ENCODE measurements at places on chromosomes 2 and 18.

- no peaks in the 10 kb centered on the region for H3K36me3 ChIP-seq
- no peak overlapping the region for H3K27ac ChIP-seq
- no peak for DNase-seq
Observed at GRCh38 chr2:46336283-46336959, 39.2 kb downstream of the EPAS1 start.

- H3K27me3 ChIP-seq: no peaks in the 10 kb centered on the region
- peaks cover 13% of the 10 kb centered on the region for H3K4me1 ChIP-seq
- DNase-seq: no peak
Observed at GRCh38 chr2:35468245-35468644, 887.3 kb upstream of the CRIM1 start.

DNA sequence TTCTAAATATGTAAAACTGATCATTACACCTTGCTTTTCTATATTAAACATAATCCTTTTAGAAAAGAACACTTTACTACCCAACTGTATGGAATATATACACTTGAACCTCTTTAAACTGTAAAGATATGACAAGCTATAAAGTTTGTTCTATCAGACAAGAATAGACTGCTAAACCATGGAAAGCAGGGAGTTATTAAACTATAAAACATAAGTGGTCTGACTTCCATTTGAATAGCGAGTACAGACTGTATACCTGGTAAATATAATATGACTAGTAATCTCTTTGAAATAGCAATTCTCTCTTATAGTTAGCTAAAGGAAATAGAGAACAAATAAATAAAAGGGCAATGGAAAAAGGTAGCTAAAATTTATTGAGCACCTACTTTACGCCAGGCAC lies 125.7 kb downstream of the PRKRA start:
- H3K4me3 ChIP-seq: no peak overlapping the region
- H3K36me3 ChIP-seq: no peaks in the 10 kb centered on the region
- H3K27ac ChIP-seq: no peak overlapping the region
- peaks cover 20% of the 10 kb centered on the region for H3K4me1 ChIP-seq

GRCh38 chr2:186612555-186613440 lies 22.9 kb downstream of the ITGAV start:
- DNase-seq: no peak
- H3K27me3 ChIP-seq: no peaks in the 10 kb centered on the region
- H3K4me3 ChIP-seq: no peak overlapping the region
- H3K4me1 ChIP-seq: no peaks in the 10 kb centered on the region

GRCh38 chr2:108240966-108241365 lies 1.2 kb downstream of the SULT1C3 start:
- H3K4me1 ChIP-seq: no peaks in the 10 kb centered on the region
- H3K27me3 ChIP-seq: no peaks in the 10 kb centered on the region
- DNase-seq: no peak

DNA sequence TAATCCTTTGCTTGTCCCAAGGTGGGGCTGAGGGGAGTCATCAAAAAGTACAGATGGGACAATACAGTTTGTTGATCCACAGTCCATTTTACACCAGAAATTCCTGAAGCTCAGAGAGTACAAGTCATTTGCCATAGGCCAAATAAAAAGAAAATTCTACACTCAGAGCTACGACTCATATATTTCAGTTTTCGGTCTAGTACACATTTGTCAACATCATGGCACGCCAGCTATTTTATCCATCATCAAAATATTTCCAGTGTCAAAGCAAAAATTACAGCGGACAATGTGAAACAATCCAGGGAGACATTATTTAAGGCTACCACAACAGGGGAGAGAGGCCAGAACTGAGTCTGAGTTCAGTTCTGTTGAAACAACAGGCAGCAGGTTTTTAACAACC lies 587.5 kb upstream of the DSEL start:
- DNase-seq: no peak
- no peak overlapping the region for H3K27ac ChIP-seq
- no peaks in the 10 kb centered on the region for H3K36me3 ChIP-seq
- H3K27me3 ChIP-seq: no peaks in the 10 kb centered on the region
- H3K4me3 ChIP-seq: no peak overlapping the region

DNA sequence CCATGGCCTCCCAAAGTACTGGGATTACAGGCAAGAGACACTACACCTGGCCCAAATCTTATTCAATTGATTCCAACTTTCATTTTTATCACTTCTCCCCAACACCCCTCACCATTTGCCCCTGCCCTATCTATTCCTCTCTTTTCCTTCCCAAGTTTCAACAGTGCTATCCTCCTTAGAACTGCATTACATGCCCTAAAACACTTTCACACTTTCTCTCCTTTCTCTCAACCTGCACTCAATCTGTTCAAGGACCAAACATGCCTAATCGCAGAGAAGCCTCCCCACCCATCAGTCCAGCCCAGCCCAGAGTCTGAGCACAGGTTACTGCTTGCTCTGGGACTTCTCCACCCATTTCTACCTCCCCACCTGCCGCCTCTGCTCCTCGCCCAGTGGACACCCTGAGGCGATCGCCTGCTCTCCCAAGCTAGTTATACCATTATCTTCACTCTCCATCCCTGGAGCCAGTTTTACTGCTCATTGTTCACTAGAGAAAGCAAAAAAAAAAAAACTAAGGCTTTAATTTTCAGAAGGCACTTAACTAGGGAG lies 23.7 kb upstream of the DSG1 start:
- H3K36me3 ChIP-seq: no peaks in the 10 kb centered on the region
- H3K27ac ChIP-seq: no peak overlapping the region
- H3K4me1 ChIP-seq: no peaks in the 10 kb centered on the region
- DNase-seq: no peak
- no peak overlapping the region for H3K4me3 ChIP-seq

DNA sequence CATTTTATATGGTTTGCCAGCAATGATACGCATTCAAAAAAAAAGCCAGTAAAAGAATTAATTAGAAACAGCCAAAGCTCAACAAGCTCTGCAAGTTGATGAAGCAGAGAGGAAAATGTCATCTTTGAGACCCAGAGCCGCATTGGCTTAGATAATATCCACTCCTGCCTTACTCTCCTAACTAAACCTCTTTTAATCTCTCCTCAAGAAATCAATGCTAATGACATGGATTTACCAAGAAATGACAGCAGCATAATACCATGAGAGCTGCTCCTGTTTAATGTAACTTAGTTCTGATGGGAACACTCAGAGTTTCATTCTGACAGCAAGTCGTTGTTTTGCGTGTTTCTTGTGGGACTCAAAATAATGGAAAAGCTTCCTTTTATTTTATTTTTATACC lies 1099.4 kb upstream of the PIK3C3 start:
- no peaks in the 10 kb centered on the region for H3K27me3 ChIP-seq
- no peak for DNase-seq
- no peak overlapping the region for H3K27ac ChIP-seq
- H3K36me3 ChIP-seq: no peaks in the 10 kb centered on the region

- no peak for DNase-seq
- H3K4me1 ChIP-seq: no peaks in the 10 kb centered on the region
- H3K4me3 ChIP-seq: no peak overlapping the region
- H3K36me3 ChIP-seq: no peaks in the 10 kb centered on the region
- no peaks in the 10 kb centered on the region for H3K27me3 ChIP-seq
Observed at GRCh38 chr2:76849086-76849485, 673.1 kb downstream of the LRRTM4 start.

- no peak overlapping the region for H3K4me3 ChIP-seq
- H3K4me1 ChIP-seq: no peaks in the 10 kb centered on the region
- H3K27ac ChIP-seq: no peak overlapping the region
- no peaks in the 10 kb centered on the region for H3K36me3 ChIP-seq
Observed at GRCh38 chr2:146661473-146662096, 1183.2 kb upstream of the ACVR2A start.

GRCh38 chr2:127011796-127012195 lies 95.2 kb downstream of the BIN1 start:
- no peak overlapping the region for H3K27ac ChIP-seq
- no peaks in the 10 kb centered on the region for H3K4me1 ChIP-seq
- no peaks in the 10 kb centered on the region for H3K27me3 ChIP-seq
- DNase-seq: no peak
- no peak overlapping the region for H3K4me3 ChIP-seq

DNA sequence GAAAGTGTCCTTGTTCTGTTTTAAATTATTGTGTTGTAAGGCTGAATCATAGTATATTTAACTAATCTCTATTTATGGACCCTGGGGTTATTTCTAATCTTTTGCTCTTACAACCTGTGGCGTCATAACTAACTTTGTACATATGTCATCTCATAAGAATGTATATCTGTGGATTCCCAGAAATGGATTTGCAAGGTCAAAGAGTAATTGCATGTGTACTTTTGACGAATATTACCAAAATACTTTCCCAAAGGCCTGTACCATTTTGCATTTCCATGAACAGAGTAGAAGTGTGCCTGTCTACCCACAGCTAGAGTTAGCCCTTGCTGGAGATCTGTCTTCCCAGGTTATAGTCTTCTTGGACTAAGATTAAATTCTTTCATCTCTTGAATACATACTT lies 42.8 kb downstream of the SEMA4F start:
- no peaks in the 10 kb centered on the region for H3K4me1 ChIP-seq
- no peak overlapping the region for H3K27ac ChIP-seq
- no peak overlapping the region for H3K4me3 ChIP-seq
- H3K36me3 ChIP-seq: no peaks in the 10 kb centered on the region

- no peak overlapping the region for H3K27ac ChIP-seq
- no peak for DNase-seq
- H3K4me3 ChIP-seq: no peak overlapping the region
- H3K27me3 ChIP-seq: no peaks in the 10 kb centered on the region
- H3K36me3 ChIP-seq: no peaks in the 10 kb centered on the region
Observed at GRCh38 chr2:111186121-111186715, 65.5 kb downstream of the BCL2L11 start.

DNA sequence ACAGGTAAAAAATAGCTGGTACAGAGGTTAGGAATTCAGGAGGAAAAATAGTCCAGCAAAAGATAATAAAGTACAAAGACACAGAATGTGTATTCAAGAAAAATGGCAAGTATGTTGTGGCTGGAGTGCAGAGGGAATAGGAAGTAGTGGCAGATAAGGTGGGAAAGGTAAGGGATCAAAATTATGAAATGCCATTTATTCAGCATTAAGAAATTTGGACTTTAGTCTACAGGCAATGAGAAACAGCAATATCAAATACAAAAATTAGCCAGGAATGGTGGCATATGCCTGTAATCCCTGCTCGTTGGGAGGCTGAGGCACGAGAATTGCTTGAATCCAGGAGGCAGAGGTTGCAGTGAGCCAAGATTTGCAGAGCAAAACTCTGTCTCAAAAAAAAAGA lies 10.3 kb downstream of the MMADHC start:
- H3K4me3 ChIP-seq: no peak overlapping the region
- peaks cover 12% of the 10 kb centered on the region for H3K4me1 ChIP-seq
- peaks cover 27% of the 10 kb centered on the region for H3K36me3 ChIP-seq
- H3K27ac ChIP-seq: no peak overlapping the region

DNA sequence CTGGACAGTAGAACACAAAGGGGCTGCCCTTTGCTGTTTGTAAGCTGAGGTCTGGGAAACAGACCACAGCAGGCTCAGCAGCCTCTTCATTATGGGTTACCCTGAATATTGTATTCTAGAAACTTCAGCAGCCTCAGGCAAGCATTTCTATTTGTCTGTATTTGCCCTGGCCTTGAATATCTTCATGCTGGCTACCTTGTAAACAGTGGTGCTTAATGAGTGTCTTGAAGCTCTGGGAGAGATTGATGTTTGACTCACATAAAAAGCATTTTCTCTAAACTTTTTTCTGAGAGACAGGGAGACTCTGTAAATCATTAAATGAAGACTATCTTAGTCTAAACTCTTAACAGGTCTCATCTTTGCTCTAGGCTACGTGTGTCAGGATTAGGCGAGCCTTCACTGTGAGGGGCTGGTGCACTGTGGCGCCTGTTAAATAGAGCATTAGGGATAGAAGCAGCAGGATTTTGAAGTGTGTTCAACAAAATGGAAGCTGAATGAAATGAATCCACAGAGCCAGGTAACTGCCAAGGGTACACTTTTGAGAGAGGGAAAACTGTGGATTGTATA lies 53.1 kb upstream of the MEX3C start:
- no peak overlapping the region for H3K4me3 ChIP-seq
- no peak overlapping the region for H3K27ac ChIP-seq
- DNase-seq: no peak

DNA sequence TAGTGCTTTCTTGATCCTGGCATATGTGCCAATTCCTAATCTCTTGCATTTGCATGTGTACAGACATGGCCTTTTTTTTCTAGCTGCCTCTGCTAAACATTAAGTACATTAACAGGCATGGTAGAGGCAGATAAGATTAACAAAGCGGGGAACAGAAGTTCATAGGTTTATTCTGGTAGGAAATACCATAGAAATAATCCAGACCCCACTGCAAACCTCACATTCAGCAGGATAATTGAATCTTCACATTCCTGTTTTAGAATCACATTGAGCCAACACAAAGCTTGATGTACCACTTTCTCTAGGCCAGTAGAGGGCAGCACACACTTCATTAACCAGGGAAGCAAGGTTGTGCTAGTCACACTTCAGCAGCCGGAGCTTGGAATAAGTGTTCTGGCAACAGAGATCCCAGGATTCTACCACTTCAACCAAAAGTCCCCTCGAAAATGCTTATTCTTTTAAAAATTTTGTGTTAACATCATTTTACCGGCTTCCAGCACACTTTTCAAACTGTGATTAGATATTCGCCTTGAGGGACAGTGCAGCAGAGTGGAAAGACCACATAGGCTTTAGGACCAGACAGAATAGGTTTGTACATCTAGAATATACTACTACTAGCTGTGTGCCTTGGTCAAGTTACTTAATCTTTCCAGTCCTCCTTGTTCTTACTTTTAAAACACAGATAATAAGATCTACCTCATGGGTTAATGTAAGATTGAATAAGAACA lies 420.2 kb upstream of the CHST9 start:
- H3K4me1 ChIP-seq: no peaks in the 10 kb centered on the region
- DNase-seq: peak; percentile 45
- no peak overlapping the region for H3K27ac ChIP-seq
- H3K4me3 ChIP-seq: no peak overlapping the region
- no peaks in the 10 kb centered on the region for H3K27me3 ChIP-seq

DNA sequence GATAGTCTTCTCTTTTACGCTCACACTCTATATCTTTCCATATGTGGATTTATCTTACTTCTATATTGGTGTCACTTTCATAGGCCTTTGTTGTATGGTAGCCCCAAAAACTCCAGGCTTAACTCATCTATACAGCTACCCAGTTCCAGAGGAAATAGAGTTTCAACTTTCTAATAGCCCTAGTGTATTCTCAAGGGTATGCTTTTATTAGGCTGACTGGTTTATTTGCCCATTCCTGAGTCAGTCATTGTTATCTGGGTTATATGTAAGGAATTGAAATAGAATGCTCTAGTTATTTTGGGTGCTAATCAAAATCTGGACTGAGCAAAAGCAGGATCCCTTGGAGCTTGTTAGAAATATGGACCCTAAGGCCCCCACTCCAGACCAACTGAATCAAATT lies 307.4 kb upstream of the KCNJ3 start:
- H3K4me1 ChIP-seq: peaks cover 30% of the 10 kb centered on the region
- H3K36me3 ChIP-seq: no peaks in the 10 kb centered on the region
- no peak overlapping the region for H3K27ac ChIP-seq
- DNase-seq: no peak
- H3K4me3 ChIP-seq: no peak overlapping the region
- H3K27me3 ChIP-seq: peaks cover 31% of the 10 kb centered on the region

GRCh38 chr2:176976736-176977685 lies 235.6 kb upstream of the HNRNPA3 start:
- H3K4me1 ChIP-seq: no peaks in the 10 kb centered on the region
- no peak for DNase-seq
- H3K36me3 ChIP-seq: no peaks in the 10 kb centered on the region

All from MM.1S (cell line).